ENCODE measurements at places on chromosomes 16 and 17. TPM values are rescaled to one million over a fixed set of nuclear protein-coding genes. Genes with fewer than 3 reads are reported as not detected.

DNA sequence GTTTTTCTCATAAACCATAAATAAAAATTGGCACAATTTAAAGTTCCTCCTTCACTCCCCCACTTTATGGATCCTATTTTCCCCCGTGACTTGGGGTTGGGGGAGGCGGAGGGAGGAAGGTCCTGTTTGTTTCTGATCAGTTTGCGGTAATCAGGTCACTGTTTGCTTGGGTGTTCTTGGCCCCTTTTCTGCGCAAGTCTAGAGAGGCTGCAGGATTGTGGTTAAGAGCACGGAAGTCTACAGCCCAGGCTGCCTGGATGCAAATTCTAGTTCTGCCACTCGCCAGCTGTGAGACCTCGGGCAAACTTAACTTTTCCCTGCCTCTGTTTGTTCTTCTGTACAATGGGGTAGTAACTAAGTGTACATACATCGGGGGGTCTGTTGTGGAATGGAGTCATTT lies 12.1 kb downstream of the ATP2C2 start:
- no peak for DNase-seq

DNA sequence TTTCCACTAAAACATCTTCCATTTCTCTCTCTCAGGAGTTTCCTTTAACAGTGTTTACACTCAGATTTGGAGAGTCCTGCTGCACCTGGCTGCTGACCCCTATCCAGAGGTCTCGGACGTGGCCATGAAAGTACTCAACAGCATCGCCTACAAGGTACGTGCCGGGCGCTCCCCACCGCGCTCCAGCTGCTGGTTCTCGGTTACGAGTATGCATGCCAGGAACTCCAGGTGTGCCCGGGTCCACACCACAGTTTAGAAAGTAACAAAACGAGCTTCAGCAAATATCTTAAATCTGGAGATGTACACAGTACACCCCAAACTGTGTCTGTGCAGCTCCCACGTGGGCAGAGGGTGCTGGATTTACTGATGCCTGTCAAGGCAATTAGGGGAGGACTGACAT lies 82.9 kb upstream of the CHMP6 start:
- DNase-seq = peak; percentile 52

DNA sequence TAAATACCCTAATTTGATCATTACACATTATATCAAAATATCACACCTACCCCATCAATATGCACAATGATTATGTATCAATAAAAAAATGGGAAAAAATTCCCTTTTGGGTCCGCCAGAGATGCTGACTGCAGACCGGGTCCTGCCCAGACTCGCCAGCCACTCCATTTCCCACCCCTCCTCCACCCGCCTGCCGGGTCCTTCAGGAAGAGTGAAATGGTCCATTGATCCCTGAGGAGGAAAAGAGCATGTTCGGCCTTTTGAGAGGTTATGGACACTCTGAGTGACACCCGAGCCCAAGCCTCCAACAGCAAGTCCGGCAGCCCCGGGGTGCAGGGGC lies 123.9 kb upstream of the ZFHX3 start:
- no peak for DNase-seq

DNA sequence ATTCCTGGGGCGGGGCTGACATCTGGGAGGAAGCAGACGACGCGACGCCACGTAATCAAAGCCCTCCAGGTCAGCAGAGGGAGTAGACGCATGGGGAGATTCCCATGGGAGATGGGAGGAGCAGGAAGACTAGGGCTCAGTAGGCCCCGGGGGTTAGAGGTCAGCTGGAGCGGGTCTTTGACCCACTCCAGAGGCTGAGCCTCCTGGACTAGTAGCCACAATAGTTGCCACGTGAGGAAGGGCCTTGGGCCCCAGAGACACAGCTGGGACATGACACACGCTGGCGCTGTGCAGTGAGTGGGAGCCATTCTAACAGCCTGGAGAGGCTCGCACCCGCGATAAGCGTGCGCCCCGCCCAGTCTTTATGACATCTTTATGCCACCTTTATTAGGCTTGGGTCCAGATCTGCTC lies 95.7 kb upstream of the AMZ2 start:
- no peak for DNase-seq

Gene ZP2
- not detected for total RNA-seq

Gene TBC1D3B
- total RNA-seq = 1.5 TPM
